ENCODE measurements at places on chromosomes 4 and X.

DNA sequence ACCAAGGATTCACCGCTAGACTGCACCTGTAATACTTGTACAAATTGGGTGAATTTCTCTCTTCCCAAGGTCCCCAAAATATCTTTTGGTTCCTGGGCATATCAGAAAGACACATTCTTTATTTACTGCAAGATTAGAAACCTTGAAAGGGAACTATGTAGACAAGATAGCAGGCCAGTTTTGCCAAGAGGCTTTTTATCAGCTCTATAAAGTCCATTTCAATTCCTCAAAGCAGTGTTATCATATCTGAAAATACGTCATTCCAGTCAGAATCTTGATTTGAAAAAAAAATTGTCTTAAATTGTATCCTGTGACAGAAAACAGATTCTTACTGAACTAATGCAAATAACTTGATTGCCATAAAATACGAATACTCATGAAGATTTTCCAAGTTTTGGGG, 37.0 kb upstream of the NSG1 start:
- no peak for DNase-seq

GRCh38 chr4:88672987-88673386, 24.6 kb downstream of the NAP1L5 start:
- no peak for DNase-seq

DNA sequence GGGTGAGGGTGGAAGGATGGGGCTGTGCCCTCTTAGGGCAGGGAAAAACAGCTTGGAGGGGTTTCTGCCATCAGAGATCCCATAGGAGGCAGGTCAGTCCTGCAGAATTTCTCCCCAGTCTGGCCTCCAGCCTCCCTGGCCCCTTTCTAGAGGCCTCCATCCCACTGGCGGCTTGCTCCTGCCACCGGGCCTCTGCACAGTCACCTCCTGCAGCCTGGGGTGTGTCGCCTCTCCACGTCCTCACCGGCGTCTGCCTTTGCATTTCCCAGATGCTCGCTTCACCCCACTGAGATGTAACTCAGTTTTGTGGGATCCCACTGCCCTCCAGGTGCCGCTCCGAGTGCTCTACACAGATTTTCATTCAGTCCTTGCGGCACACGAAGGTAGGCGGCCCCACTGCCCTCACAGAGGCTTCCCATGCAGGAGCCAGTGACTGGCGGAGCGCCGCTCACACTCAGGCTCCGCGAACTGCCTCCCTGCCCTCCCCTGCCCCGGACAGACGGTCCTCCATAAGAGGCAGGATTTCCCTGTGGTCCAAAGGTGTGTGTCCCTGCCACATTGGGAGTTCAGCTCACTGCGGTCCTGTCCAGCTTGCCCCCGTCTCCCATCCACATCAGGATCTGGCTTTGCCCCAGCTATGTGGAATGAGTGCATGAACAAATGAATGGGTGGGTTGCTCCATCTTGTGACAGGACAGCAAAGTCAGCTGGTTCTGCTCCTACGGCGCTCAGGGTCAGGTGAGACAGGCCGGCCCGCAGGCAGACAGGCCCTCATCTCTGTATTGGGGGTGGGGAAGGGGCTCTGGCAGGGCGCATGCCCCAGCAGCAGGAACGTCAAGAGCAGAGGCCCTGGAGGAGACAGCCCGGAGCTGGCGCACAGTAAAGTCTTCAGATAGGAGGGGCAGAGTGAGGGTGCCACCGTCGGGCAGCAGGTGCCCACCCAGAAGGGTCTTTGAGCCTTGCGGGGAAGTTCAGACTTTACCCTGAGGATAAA, 2.7 kb upstream of the TMEM271 start:
- no peak for DNase-seq

- no peak for DNase-seq
These were observed 598.5 kb downstream of the CENPC start for GRCh38 chr4:66946761-66947160.

- DNase-seq = no peak
These were observed 33.0 kb downstream of the AFF1 start for GRCh38 chr4:86967798-86968197.

GRCh38 chr4:57425610-57426009, 315.4 kb upstream of the IGFBP7 start:
- no peak for DNase-seq

DNA sequence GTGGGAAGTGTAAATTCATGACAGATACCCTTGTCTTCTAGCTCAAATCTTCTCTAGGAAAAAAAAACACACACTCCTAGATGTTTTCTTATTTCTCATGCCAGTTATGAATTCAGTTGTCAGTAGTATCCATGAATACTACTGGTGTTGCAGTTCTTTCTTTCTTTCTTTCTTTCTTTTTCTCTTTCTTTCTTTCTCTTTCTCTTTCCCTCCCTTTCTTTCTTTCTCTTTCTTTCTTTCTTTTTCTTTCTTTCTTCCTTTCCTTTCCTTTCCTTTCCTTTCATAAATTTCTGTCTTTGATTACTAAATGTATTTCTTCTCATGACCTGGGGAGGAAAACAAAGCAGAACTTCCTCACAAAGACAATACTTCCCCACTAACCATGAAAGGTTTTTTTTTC, 253.8 kb downstream of the PCDH7 start:
- DNase-seq = no peak

- peak; percentile 67 for DNase-seq
These were observed 16.6 kb downstream of the CLCN4 start for GRCh38 chrX:10173331-10173900.

- DNase-seq = peak; percentile 41
These were observed 40.3 kb upstream of the TFDP3 start for GRCh38 chrX:133258481-133258880.

GRCh38 chrX:17242470-17242869, 132.5 kb upstream of the NHS start:
- peak; percentile 2 for DNase-seq

DNA sequence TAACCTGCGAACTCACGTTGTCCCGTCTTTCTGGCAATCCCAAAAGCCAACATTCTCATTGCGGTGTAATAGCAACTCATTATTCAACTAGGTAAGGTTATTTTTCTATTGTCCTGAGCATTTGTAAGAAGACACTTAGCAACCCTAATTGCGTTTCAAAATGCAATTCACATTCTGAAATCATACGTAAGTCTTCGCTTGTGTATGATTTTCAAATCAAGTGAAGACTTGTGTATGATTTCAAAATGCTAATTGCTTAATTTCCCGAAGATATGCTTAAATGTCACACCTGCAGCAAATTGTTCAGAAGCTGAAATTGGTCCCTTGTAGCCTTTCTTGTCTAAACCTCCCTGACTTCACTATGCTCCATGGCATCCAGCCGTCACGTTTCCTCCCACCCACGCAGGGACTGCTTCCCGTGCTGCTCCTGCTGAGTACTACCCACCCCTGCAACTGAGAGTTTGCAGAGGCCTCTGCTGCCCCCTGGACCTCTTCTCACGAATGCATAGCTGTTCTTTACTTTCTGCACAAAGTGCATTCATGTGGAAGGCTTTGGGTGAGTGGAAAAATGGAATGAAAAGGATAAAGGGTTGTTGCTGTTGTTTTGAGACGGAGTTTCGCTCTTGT, 40.8 kb upstream of the CLDN24 start:
- no peak for DNase-seq

- DNase-seq = no peak
These were observed 1396.6 kb upstream of the PABPC4L start for GRCh38 chr4:135598151-135598550.

DNA sequence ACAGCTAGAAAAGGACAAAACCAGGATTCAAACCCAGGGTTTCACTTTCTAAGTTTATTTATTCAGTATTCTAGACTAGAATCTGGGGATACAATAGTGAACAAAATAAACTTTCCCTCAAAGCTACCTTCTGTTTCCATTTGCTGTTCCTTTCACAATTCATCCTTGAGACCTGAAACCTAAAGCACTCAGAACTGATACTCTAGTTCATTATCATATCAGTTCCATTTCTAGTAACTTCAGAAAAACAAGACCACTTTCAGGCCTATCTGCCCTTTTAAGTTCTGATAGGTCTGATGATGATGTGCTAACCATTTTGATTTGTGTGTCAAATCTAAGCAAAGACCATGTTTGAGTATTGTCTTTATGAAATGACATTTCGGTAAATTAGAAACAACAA, 7.8 kb upstream of the XK start:
- DNase-seq = no peak

DNA sequence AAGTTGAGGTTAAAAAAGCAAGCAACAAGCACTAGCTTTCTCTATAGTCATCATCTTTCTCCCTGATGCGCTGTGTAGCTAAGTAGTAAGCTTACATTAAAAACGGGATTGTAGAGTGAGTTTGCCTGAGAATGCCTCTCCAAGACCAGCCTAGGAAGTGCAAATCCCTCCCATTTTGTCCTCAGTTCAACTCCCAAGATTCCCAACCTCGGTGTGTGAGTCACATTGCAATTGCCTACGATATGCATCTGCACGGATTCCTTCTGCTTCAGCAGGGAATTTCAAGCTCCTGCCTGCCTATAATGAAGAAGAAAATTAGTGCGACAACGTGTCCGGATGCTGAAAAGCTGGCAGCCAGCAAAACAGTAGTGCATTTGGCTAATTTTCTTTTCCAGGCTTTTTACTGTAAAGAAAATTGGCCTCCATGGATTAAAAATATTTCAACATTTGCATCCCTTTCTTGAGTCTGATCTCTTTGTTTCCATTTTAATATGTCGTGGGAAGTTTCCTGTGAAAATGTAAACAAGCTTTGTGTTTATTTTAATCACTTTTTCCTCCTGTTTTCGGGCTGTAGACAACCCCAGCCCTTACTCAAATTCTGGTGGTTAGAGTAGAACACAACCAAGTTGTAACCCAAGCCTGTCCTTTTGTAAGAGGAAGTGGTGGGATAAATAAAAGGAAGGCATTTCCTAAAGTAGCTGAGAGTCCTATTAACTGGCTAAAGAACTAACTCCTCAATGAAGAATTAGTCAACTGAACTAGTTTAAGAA, 58.4 kb upstream of the TET2 start:
- peak; percentile 90 for DNase-seq

GRCh38 chr4:80257851-80258250, 8.6 kb upstream of the FGF5 start:
- no peak for DNase-seq

DNA sequence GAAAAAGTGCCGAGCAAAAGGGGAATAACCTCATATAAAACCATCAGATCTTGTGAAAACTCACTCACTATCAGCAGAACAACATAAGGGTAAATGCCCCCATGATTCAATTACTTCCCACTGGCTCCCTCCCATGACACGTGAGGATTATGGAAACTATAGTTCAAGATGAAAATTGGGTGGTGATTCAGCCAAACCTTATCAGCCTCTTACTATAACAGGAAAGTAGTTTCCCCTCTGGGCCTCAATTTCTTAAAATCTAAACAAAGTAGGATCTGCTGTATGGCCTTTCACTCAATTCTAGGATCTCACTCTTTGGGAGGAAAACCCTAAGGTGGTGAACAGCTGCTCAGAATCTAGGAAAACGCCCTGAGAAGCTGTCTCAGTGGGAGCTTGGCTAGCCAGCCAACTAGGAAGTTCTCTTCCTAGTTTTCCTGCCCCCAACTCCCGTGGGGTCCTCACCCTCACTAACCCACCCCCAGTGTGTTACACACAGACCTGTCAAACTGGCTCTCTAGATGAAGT, 1017.1 kb upstream of the HS3ST1 start:
- no peak for DNase-seq

GRCh38 chrX:14064626-14065432, 35.1 kb upstream of the GEMIN8 start:
- no peak for DNase-seq

DNA sequence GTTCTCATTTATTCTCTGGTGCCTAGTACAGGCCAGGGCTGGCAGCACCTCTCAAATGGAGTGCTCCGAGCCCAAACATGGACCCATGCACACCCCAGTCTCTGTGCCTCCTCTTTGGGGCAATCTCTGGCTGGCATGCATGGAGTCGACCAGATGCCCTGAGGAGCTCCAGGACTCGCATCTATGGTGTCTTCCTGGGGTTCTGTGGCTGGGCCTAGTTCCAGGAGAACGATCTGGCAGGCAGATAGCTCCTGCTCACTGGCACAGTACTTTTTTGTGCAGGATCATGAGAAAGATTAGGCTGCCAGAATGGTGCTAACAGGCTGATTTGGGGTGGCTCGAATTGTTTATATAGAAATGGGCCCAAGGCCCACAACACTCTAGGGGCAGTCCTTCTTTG, 72.0 kb upstream of the PJA1 start:
- DNase-seq = no peak

GRCh38 chr4:114512595-114513295, 85.9 kb upstream of the UGT8 start:
- DNase-seq = no peak

GRCh38 chr4:12324965-12325364, 896.3 kb upstream of the HS3ST1 start:
- DNase-seq = no peak

DNA sequence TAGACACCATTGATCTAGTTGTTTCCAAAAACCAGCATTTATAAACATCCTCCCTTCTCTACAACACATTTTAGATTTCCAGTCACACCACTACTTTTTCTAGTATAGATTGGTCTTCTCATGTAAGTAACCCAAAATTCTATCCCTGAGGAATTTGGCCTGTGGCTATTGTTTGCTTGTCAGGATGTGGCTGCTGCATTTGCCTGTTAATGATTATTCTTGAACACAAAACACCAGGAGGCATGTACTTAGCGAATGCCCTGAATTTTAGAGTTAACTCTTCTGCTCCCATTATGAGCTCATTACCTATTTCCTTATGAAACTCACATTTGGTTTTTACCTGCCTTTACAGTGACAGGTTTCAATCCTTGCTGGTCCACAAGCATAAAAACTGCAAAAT, 102.0 kb upstream of the FSTL5 start:
- DNase-seq = no peak

DNA sequence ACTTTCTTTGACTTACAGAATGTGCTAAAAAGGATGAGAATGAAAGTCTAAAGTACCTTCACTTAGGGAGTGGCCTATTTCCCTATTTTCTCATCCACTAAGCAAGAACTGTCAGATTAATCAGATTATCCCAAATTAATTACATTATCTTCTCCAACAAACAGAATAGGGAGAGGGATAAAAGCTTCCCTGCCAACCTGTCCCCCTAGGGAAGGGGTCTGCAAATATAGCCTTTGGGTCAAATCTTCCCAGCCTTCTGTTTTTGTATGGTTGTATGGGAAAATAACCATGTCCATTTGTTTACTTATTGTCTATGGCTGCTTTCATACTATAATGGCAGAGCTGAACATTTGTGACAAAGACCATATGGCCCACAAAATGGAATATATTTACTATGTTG, 57.1 kb upstream of the USP38 start:
- no peak for DNase-seq

- no peak for DNase-seq
These were observed 451.2 kb downstream of the RAB28 start for GRCh38 chr4:13032936-13033335.

- DNase-seq = no peak
These were observed 57.3 kb upstream of the STIM2 start for GRCh38 chr4:26803211-26803861.
